Jurkat, Clone E6-1 (cell line): ENCODE measurements at places on chromosomes 6 and 20.

DNA sequence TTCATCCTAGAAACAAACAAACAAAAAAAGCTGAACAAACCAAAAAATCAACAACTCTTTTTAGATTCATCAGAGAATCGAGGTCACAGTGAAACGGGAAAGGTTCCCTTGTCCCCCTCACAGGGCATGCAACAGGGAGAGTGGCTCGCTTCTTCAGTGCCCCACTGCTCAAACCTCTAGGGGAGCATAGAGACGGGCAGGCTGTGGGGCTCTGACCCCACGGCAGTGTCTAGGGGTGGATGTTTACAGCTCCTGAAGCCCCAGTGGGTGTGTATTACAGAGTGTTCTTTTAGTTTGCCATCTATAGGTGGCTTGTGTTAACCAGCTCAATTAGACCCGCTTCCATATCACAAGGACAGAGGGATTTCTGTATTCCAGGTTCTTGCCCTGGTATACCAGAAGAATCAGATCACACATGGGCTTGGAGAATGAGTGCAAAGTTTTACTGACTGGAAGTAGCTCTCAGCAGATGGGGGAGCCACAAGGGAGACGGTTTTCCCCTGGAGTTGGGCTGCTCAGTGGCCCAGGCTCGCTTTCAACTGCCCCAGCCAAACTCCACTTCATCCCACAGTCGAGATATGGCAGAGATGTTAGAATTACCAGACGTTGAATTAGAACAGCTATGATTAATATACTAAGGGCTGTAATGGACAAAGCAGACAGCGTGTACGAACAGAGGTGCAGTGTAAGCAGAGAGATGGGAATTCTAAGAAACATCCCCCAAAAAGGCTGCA, 192.6 kb upstream of the CST7 start:
- no peak for DNase-seq

GRCh38 chr6:32386040-32386439, 14.3 kb upstream of the TSBP1 start:
- DNase-seq, result no peak

DNA sequence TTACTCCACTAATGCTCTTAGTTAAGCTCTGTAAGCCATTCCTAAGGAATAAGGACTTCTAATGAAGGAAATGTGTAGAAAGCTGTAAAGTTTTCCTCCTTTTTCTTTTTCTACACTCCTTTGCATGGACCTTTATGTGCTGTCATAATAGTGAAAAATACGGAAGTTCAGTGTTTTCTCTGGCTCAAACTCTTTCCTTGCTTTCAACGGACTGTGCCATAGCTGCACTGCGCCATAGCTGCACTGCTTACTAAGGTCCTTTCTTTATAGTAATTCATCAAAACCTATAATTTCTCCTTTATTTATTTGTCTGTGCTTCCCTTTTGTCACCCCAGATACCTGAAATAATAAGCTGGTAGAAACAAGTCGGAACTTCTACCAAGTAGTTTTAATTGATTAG, 67.3 kb downstream of the RNF144B start:
- DNase-seq, result no peak

- DNase-seq, result no peak
These were observed 1.2 kb downstream of the ENTPD6 start for GRCh38 chr20:25196786-25197120.

- DNase-seq, result no peak
These were observed 22.2 kb downstream of the HLA-F start for GRCh38 chr6:29745386-29745785.

DNA sequence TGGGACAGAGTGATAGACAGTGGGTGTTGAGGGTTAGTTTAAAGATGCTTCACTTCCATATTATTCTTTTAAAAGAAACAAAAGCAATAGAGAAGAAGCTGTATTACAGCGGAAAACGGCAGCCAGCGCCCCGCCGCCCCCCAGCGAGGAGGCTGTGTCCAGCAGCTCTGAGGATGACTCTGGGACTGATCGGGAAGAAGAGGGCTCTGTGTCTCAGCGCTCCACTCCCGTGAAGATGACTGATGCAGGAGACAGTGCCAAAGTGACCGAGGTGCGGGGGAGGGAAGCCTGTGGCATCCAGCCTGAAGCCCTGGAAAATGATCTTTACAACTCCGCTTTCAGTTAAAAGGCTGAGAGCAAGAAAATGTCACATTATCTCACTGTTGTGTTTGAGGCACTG, 100.2 kb downstream of the FIG4 start:
- no peak for DNase-seq

DNA sequence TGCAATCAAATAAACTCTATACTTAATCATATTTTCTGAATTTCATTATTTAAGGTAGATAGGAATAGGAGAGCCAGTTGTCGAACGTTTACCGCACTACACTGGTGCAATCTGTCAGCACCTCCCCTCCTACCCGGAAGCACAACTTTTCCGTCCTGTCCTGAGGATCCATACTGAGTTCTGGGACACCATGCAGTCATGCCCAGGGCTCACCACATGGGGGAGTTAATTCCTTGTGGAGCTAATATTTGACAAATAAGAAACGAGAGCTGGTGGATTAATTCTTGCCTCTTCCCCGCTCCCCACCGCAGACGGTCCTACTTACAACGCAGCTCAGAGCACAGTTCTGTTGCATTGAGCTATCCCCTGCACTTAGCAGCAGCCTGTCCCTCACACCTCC, 107.7 kb upstream of the RALGAPA2 start:
- no peak for DNase-seq

DNA sequence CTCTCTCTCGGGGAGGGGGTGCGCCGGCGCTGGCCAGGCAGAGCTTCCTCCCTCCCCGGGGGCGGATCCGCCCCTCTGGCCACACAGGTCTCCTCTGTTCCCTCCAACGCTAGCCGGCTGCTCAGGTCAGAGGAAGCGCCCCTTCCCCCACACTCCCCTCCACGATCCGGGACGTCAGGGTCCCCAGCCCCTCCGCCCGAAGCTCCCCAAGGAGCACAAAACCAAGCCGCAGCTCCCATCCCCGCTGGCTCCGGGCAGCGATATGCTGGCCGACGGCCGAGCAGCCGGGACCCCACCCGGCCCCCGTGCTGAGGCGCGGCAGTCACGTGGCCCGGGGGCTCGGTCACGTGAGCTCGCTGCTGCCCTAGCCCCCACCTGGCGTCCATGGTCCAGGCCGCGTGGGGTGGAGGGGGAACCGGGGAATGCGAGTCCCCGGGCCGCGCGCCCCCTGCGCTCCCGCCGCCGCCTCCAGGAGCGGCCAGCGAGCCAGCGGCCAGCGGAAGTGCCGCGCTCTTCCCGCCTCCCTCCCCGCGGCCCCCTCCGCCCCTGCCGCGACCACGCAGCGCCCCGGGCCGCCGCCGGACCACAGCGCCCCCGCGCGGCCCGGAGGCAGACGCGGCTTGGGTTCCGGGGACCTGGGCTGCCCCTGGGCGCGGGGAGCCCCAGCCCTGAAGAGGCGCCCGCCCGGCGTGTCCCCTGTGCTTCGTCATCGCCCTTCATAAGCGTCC, at the start of gene SLC35B2:
SLC35B2 (minus strand) TSS at position 504 of the 728 bp plus-strand sequence; CDS start at position 386, 118 bp downstream.
- no peak for DNase-seq

DNA sequence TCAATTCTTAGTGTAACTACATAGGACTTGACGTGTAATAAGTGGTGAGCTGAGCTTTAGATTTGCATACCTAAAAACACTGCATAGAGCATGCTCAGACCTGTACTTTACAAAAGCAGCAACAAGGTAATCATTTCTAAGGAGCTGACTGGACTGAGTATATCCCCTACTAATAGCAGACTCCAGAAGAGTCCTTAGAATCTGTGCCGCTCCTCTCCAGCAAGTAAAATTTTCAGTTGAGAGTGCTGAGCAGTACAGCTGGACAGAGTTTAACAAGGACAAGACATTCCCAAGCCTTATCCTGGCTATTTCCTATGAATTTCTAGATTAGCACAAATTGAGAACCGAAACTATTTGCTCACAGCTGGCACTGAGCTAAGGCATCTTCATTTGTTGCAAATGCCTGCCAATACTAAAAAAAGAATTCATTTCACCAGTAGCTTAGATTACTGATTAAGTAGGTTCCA, 26.1 kb upstream of the KLHL31 start:
- DNase-seq, result no peak

DNA sequence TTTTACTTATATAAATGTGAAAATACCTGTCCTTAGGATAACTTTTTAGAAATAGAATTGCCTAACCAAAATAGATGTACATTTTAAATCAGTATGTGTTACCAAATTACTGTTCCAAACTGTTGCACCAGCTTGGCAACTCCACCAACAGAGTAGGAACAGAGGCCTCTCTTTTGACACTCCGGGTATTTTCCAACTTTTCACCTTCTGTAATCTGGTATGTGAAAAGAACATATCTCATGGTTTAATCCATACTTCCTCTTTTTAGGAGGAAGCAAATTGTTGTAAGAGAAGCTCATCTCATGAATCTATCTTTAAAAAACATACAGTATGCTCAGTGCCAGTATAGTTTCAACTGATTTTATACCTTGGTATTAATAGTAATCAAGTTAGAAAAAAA, 24.9 kb downstream of the RNF144B start:
- no peak for DNase-seq

GRCh38 chr6:3719462-3720308, 31.8 kb downstream of the PXDC1 start:
- peak; percentile 27 for DNase-seq

DNA sequence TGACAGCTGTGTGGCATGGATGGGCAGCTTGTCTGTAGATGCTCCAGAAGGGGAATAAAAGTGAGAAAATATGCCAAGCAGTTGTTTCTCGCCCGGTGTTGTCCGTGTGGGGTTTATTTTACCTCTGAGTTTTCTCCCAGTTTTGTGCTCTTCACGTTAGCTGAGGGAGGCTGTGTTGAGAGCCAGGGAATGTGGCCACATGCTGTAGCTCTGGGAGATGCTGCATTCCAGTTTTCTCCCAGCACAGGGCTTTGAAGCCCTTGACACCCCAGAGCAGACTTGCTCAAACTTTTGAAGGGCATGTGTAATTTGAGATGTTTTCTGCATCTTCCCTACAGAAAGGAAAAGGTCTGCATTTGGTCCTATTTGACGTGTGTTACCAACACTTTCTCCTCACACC, 67.7 kb downstream of the RREB1 start:
- no peak for DNase-seq

DNA sequence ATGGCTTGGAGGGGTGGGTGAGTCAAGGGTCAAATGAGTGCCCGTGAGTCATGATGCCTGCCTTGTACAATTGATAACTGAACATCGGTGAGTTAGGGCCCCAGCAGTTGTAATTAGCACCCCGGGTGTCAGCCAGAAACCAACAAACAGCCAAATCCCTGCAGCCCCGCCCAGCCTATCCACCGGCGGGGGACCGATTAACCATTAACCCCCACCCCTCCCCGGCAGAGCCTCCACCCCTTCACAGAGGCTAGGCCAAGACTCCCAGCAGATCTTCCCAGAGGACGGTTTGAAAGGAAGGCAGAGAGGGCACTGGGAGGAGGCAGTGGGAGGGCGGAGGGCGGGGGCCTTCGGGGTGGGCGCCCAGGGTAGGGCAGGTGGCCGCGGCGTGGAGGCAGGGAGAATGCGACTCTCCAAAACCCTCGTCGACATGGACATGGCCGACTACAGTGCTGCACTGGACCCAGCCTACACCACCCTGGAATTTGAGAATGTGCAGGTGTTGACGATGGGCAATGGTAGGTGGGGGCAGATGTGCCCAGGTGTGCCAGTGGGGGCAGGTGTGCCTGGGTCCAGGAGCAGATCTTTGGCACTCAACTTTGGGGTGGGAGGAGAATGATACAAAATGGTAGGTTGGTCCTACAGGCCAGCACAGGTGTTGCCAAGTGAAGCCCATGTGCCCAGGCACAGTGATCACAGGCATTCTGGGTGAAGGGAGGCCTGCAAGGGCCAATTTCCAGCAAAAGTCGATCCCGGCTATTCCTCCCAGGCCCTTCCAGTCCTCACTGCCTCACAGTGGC, 45.7 kb downstream of the HNF4A start:
- no peak for DNase-seq

- no peak for DNase-seq
These were observed 6.6 kb upstream of the EEF1E1 start for GRCh38 chr6:8108759-8109539.

- no peak for DNase-seq
These were observed 137.5 kb downstream of the BTBD3 start for GRCh38 chr20:12055161-12055560.

- DNase-seq, result no peak
These were observed 4.8 kb downstream of the PHF20 start for GRCh38 chr20:35776513-35777101.

- DNase-seq, result no peak
These were observed 8.2 kb downstream of the NPEPL1 start for GRCh38 chr20:58700823-58701222.

GRCh38 chr20:41650231-41650948, 32.2 kb upstream of the CHD6 start:
- DNase-seq, result no peak
